ENCODE measurements at places on chromosomes 2 and 18.
A peak's percentile ranks its signal among the peaks of the same experiment; 100 is the strongest.

DNA sequence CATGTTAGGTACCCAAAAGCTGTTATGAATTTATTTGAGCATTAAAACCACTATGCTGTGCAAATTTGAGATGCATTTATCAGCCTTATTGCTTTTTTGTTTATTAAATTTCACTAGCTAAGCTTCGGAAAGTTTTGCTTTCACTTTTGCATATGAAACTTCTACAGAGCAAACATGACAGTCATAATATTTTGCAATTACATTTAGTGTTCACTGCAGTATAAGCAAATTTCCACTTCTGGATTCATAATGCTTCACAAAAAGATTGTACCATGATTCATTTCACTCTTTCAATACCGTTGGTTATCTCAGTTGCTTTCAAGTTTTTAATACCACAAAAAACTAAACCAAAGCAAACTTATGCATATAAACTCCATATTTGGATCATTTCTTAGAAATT is 228.7 kb upstream of the SLC8A1 start:
- DNase-seq, result no peak

DNA sequence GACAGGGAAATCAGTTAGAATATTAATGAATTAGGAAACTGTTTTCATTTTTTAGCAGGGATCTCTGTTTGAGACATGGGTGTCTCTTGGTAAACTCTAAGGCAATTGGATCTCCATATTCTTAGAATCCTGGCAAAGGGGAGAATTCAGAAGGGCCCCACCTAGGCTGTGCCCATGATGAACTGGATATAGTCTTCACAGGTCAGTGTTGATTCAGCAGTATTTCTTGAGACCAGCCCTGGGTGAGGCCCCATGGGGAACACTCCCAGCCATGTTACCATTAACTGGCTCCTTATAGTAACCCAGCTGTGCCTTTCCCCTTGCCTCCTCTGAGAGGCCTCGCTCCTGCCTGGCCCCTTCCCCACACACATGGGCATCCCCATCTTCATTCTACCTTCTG is 76.7 kb downstream of the TCF7L1 start:
- no peak for DNase-seq

DNA sequence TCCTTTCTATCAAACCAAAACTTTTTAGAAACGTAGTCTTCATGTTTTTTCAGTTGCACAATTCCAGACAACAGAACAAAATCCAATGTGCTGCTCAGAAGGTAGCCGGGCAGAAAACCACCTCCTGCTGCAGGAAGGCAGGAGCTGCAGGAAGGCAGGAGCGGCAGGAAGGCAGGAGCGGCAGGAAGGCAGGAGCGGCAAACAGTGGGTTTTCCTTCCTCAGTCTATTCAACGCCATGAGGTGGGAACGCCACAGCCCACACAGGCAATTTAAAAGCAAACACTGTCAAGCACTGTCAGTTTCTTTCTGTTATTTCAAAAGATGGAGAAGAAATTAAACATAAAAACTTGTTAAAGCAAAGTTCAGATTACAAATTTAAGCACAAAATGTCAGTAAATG is 601.2 kb upstream of the SALL3 start:
- no peak for DNase-seq

DNA sequence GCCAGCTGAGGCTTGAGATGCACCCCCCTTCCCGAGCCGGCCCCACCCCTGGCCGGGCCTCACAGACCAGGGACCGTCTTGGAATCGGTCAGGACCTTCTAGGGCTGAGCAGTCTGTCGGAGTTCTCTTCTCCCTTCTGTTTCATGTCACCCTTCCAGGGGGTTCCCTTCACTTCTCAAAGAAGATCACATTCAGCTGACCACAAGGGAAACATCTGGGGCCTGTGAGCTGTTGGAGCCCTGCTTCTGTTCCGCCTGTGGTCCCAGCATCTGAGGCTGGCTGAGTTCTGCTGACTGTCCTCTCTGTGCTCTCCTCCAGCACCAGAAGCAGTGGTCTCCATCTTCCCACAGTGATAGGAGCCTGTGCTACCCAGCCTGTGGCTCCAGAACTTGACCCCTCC is 106.5 kb downstream of the SEPTIN10 start:
- DNase-seq, result no peak

GRCh38 chr2:223815186-223815883 is 22.0 kb downstream of the AP1S3 start:
- peak; percentile 92 for DNase-seq

DNA sequence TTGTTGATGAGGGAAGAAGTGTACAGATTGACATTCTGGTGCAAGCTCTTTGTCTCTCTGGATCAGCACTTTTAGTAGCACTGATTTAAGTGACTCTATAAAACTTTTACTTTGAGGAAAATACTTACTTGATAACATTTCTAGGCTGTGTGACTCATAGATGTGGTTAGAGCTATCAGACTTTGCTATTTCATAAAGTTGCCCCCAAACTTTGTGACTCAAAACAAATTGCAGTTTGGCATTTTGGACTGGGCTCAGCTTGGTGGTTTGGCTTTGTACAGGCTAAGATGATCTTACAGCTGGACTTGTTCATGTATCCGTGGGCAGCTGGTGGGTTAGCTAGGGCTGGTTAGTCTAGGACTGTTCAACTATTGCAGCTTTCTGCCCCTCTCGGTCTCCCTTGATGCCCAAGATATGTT is 42.1 kb upstream of the GLS start:
- peak; percentile 91 for DNase-seq

DNA sequence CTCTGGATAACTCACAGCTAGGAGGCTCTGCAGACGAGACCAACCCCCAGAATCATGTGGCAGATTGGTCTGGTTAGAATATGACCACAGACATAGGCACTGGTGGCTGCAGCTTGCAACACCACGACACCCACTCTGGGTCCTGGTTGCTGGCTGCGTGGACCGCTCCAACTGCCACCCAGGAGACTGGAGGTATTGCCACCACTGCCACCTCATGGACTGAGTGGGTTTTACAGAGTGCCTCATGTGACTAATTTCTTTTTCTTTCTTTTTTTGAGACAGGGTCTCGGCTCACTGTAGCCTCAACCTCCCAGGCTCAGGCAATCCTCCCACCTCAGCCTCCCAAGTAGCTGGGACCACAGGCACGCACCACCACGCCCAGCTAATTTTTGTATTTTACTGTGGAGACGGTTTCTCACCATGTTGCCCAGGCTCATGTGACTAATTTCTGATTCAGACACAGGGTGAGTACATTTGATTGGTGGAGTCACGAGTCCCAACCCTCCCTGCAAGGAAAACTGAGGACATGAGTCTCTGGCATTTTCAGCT is 29.9 kb upstream of the NT5DC4 start:
- peak; percentile 40 for DNase-seq

All from fibroblast of skin of right biceps (primary cell).